ENCODE measurements at places on chromosomes 12 and 14. TPM values are rescaled to one million over a fixed set of nuclear protein-coding genes. Genes with fewer than 3 reads are reported as not detected.

HOXC9 gene
- 37.2 TPM for total RNA-seq

SLC11A2 gene
- total RNA-seq = 59.9 TPM

LUM gene
- total RNA-seq = 0.23 TPM

DNA sequence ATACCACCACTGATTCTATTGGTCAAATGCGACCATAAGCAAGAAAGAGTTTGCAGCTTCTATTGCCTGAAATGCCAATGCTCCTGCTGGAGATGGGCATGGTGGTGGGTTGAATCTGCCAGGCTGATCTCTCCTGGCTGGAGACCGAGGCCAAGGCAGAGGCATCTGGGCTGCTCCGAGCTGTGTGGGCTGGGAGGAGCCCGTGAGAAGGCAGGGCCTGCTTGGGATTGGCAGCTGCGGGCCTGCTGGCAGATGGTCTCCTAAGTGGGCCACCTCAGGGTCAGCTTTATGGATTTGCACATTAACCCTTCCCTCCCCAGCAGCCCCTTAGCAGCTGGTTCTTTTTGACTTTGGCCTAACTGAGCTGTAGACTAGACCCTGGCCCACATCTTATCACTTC is 25.4 kb downstream of the SRRM4 start:
- no peaks in the 10 kb centered on the region for H3K4me1 ChIP-seq
- H3K27ac ChIP-seq = no peak overlapping the region
- no peak for DNase-seq

- H3K4me3 ChIP-seq = no peak overlapping the region
- no peak overlapping the region for H3K27ac ChIP-seq
- no peaks in the 10 kb centered on the region for H3K36me3 ChIP-seq
- H3K4me1 ChIP-seq = no peaks in the 10 kb centered on the region
Measured at GRCh38 chr14:63877550-63877939, 24.7 kb downstream of the SYNE2 start.

- no peaks in the 10 kb centered on the region for H3K27me3 ChIP-seq
- no peak overlapping the region for H3K4me3 ChIP-seq
- no peak overlapping the region for H3K27ac ChIP-seq
- H3K36me3 ChIP-seq = no peaks in the 10 kb centered on the region
- no peak for DNase-seq
- H3K4me1 ChIP-seq = no peaks in the 10 kb centered on the region
Measured at GRCh38 chr14:97382616-97383226, 585.5 kb downstream of the VRK1 start.

DNA sequence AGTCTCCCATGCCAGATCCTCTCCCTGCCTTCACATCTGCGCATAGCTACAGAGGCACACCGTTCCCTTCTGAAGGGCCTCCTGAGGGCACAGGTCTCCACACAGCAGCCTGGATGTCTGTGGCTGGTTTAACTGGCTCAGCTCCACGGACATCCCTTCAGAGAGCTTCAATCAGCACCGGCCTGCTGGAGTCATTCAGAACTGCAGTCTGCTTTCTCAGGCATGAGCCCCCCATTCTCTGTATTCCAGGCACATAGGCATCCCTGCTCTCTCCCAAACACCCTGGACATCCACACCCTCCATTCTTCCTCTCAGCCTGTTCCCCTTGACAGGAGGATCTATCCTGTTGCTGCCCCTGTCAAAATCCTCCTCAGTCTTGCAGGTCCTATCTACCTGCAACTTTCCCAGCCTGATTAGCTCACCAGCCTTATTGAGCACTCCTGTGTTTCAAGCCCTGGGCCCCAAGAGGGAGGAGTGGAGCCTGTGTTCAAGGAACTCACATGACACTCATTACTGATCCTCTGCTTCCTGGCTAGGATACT is 2.9 kb upstream of the DHRS2 start:
- no peaks in the 10 kb centered on the region for H3K27me3 ChIP-seq
- no peak overlapping the region for H3K27ac ChIP-seq
- H3K4me3 ChIP-seq = no peak overlapping the region
- H3K4me1 ChIP-seq = peaks cover 3% of the 10 kb centered on the region

- H3K4me3 ChIP-seq = no peak overlapping the region
- no peaks in the 10 kb centered on the region for H3K4me1 ChIP-seq
- no peak for DNase-seq
- no peaks in the 10 kb centered on the region for H3K36me3 ChIP-seq
Measured at GRCh38 chr14:34243401-34243800, 218.6 kb downstream of the SPTSSA start.

GRCh38 chr14:99187858-99188257 is 84.1 kb downstream of the BCL11B start:
- no peaks in the 10 kb centered on the region for H3K27me3 ChIP-seq
- DNase-seq = no peak
- H3K4me3 ChIP-seq = no peak overlapping the region
- no peak overlapping the region for H3K27ac ChIP-seq

- peaks cover 2% of the 10 kb centered on the region for H3K4me1 ChIP-seq
- H3K36me3 ChIP-seq = no peaks in the 10 kb centered on the region
- H3K27ac ChIP-seq = no peak overlapping the region
- H3K27me3 ChIP-seq = no peaks in the 10 kb centered on the region
Measured at GRCh38 chr12:100123316-100124095, 19.2 kb downstream of the BLTP3B start.

DNA sequence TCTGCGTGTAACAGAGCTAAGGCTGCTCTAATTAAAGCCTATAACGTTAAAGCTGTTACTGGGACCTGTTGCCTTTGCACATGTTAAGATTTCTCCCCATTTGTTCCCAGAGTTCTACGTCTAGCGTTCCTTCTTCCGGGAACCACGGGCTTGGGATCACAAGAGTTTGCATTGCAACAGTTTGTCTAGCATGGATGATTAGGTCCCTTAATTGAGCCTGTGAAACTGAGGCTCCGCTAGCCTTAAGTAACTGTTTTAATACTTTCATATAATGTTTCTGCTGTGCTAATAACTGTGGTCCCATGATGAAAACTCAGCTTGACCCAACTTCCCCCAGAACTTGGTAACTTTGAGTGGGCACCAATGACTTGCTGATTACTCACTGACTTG is 16.7 kb upstream of the LYZ start:
- no peak for DNase-seq
- H3K27ac ChIP-seq = no peak overlapping the region

- H3K27me3 ChIP-seq = no peaks in the 10 kb centered on the region
- no peaks in the 10 kb centered on the region for H3K36me3 ChIP-seq
- H3K4me3 ChIP-seq = no peak overlapping the region
- H3K4me1 ChIP-seq = no peaks in the 10 kb centered on the region
Measured at GRCh38 chr14:43651896-43652295, 855.2 kb downstream of the FSCB start.

GRCh38 chr12:77025782-77026314 is 39.5 kb downstream of the E2F7 start:
- peaks cover 5% of the 10 kb centered on the region for H3K36me3 ChIP-seq
- no peaks in the 10 kb centered on the region for H3K27me3 ChIP-seq
- DNase-seq = no peak

- no peak overlapping the region for H3K27ac ChIP-seq
- no peaks in the 10 kb centered on the region for H3K4me1 ChIP-seq
- H3K27me3 ChIP-seq = no peaks in the 10 kb centered on the region
- no peak for DNase-seq
- H3K36me3 ChIP-seq = no peaks in the 10 kb centered on the region
Measured at GRCh38 chr14:61472011-61472672, 150.8 kb downstream of the PRKCH start.

Data from Panc1 (cell line).